ENCODE measurements at places on chromosomes 7 and 10.

- DNase-seq, result no peak
These were observed 55.3 kb downstream of the REEP3 start for GRCh38 chr10:63576501-63576900.

DNA sequence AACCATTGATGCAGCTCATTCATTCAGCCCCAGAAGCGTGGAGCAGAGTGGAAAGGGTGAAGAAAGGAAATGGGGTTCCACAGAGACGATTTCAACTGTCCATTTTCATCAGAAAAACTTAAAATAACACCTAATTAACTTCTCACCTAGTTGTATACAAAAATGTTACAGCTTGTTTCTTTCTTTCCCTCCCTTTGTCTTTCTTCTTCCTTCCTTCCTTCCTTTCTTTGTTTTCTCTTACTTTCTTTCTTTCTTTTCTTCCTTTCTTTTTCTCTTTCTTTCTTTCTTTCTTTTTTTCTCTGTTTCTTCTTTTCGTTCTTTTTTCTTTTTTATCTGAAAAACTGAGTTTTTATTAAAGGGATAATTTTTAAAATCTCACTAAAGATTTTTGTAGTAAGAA, 105.9 kb upstream of the GNAI1 start:
- no peak for DNase-seq

GRCh38 chr7:2698581-2699288, 10.7 kb downstream of the AMZ1 start:
- peak; percentile 79 for DNase-seq

DNA sequence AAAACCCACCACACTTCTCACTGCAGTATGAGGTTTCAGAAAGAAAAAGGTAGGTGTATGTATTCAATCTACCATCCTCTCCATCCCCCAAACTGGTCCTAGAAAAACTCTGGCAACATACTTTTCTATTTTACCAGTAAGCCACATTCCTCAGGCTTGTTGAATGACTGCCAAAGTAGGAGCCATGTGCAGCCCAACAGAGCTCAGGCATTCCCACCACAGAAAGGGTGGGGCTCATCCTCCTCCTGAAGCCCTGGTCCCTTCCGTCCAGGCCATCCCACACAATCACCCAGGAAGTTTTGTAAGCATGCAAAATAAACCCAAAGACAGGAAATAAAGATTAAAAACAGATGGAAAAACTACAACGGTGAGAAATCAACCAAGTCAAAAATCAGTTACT, 57.2 kb downstream of the MAD1L1 start:
- no peak for DNase-seq
